ENCODE measurements at places on chromosomes 7 and 10.

GRCh38 chr10:113627836-113628235, 36.0 kb downstream of the NRAP start:
- no peak for DNase-seq

DNA sequence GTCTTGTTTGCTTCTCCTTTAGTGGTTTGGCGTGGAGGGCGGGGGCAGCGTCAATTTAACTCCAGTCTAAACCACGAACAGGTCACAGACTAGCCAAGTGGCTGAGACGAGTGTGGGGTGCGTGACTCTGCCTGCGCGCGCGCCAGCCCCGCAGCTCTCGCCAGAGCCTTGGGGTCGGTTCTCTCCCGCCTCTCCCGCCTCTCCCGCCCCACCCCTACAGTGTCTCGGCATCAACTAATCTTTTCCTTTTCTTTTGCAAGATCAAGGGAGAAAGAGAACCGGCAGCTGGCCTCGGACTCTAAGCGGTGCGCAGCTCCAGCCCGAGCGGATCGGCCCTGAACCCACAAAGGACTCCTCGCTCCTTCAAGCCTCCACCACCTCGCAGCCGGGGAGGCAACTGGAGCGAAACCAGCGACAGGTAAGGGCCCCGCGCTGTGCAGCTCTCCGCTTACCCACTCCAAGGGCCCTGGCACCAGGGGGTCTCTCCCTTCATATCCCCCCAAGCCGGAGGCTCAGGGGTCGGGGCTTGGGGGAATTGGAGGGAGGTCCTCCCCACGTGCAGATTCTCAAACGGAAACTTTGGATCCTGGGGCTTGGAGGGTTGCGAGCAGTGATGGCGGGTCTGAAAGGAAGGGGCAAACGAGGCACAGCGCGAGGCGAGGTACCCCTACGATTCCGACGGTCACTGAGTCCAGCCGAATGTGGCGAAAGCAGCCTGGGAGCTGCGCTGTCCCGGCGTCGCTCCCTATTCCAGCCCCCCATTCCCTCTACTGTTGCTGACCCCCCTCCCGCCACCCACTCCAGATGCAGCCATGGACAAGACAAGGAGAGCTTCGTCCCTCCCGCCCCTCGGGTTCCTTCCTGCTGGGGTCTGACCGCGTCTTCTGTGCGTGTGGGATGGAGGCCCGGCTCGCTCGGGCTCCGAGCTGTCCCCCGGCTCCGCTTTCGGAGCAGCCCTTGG, 829 bp downstream of the CHRM2 start:
- no peak for DNase-seq

GRCh38 chr10:129937351-129937751, 26.7 kb downstream of the EBF3 start:
- DNase-seq = no peak

DNA sequence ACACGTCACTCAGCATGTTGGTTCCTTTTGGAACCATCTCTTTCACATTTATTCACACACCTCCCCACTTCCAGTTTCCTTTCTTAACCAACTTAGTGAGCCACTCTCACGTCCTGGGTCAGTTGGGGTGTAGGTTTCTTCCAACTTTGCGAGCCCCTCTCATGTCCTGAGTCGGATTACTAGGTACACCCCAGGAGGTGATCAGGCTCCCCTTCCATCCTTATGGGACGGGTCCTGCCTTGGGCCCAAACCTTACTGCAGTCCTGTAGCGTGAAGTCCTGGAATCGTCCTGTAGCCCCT, 7.7 kb downstream of the ERV3-1 start:
- DNase-seq = no peak

DNA sequence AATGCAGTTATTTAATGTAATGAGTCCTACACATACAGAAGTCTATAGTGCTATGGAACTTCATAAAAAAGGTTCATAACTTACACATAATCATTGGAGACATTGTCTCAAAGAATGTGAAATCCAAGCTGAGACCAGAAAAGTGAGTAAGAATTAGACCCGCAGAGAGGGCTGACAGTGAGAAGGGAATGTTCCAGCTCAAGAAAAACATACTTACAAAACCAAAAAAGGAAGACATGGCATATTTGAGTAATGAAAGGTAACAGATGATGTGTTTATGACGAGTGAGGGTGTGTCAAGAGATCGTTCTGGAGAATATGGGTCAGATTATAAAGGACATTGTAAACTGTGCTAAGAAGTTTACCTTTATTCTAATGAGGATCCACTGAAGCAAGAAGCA, 566.5 kb downstream of the ATRNL1 start:
- no peak for DNase-seq

DNA sequence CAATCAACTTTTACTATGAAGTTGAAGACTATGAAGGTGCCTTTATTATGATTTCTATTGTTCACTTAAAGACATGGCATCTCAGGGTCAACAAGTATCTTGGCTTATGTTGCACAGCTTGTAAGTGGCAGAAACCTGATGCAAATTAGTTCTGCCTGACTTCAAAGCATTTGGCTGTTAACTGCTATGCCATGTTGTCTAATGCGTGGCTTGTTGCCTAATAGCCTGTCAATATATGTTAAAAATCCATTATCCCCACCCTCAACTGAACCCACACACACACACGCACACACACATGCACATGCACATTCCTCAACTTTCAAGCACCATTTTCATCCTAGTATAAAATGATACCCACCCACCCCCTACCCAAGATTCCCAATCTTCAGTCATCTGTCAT, 217.1 kb downstream of the NRG3 start:
- no peak for DNase-seq

DNA sequence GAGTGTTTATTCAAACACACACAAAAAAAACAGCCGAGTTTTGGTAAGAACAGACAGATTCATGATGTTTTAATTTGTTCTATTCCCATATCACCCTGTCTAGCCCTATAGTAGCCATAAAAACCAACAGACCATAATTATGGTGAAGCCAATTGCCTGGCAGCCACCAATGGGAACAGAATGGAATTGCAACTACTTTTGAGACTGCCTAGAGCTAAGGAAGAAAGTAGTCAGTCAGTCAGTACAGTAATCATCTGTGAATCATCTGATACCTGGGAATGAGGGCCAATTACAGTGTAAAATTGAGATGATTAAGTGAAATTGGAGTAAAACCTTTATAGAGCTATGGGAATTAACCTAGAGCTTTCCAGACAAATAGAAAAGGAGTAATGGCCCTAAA, 952.7 kb upstream of the KCND2 start:
- no peak for DNase-seq

DNA sequence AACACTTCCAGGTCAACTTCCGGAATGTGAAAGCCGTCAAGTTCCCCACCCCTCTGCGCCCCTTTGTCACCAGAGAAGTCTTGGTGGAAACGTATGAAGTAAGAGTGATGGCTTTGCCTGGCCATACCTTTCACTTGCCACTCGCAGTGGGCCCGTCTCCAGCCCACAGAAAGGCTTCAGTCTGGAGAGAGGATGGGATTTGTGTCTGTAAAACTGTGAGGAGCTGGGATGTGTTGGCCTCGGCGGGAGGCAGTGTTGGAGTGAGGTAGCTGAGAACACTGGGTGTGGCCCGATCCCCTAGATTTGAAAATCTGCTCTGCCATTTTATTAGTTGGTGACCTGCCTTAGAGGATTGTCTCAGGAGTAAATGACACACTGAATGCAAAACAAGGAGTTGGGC, 6.4 kb downstream of the ADCK2 start:
- no peak for DNase-seq

- no peak for DNase-seq
Measured at GRCh38 chr10:25745976-25746375, 188.1 kb upstream of the MYO3A start.

GRCh38 chr10:15232279-15232678, 63.8 kb upstream of the NMT2 start:
- DNase-seq = no peak

DNA sequence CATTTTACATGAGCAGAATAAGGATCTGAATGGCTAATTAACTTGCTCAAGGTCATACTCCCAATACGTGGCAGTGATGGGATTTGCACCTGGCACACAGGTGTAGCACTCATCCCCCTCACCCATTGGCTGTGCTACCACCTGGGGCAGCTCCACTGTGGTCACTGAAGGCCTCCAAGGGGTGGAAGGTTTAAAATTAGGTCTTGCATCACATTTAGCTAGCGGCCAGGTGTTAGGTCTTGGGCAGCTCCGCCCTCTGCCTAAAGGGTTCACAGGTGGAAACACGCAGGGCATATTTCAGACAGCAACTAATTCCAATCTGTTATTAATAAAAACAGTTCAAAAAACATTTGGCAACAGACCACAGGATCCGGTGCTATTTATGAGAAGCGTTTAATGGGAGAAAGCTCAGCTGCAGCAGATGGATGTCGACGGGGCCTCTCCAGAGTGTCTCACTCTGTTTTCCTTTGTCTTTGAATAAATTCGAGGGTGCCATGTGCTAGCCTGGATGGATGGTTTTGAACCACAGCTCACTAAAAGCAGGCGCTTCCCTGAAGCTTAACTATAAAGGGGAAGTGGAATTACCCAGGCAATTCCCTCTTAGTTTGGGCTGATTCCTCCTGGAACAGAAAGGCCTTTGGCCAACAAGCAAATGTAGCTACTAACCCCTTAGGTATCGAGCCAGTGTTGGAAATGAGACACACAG, 1017.6 kb downstream of the TYW1 start:
- no peak for DNase-seq

DNA sequence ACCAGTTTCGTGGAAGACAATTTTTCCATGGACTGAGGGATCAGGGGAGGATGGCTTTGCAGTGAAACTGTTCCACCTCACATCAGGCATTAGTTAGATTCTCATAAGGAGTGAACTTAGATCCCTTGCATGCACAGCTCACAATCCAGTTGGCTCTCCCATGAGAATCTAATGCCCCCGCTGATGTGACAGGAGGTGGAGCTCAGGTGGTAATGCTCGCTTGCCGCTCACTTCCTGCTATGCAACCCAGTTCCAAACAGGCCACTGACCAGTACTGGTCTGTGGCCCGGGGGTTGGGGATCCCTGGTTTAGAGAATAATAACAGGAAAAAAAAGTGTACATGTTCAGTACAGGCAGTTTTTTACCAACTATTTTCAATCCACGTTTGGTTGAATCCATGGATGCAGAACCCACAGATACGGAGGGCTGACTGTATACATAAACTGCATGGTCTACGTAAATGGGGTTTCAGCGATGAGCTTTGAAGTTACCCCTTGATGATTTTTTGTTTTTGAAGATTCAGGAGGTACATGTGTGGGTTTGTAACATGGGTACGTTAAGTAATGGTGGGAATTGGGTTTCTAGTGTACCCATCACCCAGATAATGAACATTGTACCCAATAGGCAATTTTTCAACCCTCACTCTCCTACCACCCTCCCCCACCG, 24.5 kb downstream of the OGDH start:
- DNase-seq = no peak

- no peak for DNase-seq
Measured at GRCh38 chr7:129143724-129144094, 798 bp upstream of the TSPAN33 start.

Data from RWPE2 (cell line).